OCI-M1 (cell line): ENCODE measurements at places on chromosomes 13 and 19.
A peak's percentile ranks its signal among the peaks of the same experiment; 100 is the strongest.

GRCh38 chr13:64347664-64348063 lies 2882.5 kb downstream of the PCDH9 start:
- DNase-seq, result no peak

DNA sequence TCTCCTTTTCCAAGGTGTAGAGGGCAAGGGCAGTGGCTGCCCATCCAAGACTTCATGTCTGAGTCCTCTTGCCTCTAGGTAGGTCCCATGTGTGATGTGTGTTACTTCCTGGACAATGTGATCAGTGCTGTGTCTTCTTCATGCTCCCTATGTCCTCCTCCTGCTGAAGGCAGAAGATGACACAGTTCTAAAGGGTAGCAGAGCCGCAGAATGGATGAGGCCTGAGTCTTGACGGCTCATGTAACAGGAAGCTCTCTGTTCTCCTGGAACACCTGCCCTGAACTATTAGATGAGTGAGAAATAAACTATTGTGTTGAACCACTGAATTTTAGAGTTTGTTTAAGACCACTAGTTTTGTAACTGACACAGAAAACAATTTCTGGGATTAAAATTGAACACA lies 165.9 kb downstream of the NDFIP2 start:
- no peak for DNase-seq

DNA sequence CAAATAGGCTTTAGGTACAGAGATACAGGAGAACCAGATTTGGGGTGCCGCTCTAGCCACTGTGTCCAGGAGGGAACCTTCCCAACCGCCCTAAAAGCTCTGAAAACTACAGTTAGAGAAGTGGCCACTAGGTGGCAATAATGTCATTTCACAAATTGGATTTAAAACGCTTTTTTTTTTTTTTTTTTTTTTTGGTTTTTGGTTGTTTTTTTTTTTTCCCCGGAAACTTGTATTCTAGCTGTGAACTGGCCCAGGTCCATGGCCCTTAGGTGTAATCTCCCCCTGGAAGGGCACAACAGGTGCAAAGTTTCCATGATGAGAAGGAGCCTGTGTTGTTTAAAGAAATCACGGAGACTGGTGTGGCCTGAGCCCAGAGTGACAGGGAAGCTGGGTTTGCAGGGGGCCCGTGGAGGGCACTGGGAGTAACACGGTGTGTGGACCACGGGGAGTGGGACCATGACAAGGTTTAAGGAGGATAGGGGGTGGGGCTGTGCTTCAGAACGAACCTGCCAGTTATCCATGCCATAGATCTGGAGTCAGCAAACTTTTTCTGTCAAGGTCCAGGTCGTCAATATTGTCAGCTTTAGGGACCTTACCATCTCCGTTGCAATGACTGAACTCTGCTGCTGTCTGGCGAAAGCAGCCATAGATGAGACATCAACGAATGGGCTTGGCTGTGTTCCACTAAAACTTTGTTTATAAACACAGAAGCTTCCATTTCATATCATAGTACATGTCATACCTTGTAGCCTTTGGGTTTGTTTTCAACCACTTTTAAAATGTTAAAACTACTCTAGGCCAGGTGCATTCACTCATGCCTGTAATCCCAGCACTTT lies 10.1 kb downstream of the OR1I1 start:
- DNase-seq, result peak; percentile 95

DNA sequence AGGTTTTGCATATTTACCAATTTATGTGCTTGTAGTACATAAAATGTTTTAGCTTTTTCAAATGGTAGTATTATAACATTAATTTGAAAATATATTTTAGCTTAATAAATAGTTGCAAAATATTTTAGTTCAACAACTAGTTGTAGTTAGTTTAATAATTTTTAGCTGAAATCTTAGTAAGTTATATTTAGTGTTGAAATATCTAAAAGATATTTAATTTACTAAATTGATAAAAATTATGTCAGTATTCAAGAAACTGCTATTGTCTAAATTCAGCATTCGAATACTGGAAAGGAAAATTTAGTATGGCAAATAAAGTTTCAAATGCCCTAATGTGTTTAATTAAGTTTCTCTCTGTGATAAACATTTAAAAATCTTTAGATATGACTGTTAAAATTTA lies 754.5 kb upstream of the MIR17HG start:
- no peak for DNase-seq

GRCh38 chr13:48264058-48264457 lies 31.1 kb downstream of the ITM2B start:
- no peak for DNase-seq

DNA sequence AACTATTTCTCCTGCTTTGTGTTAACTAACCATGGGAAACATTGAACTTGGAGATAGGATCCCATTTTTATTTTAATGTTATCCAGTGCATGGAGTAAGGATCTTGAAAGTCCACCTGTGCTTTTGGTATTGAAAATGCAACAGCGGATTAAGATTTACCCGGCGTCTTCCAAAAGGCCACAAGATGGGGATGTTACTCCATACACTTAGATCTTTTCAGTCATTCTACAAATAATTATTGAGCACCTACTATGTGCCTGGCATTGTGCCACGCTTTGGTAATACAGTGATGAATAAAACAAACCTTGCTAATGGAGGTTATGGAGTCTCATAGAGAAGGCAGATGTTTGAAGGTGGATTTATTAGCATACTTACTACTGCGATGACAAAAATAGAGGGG lies 56.9 kb downstream of the RFC3 start:
- DNase-seq, result no peak

- DNase-seq, result peak; percentile 49
Measured at GRCh38 chr19:41705393-41706174, 2.8 kb upstream of the CEACAM5 start.

GRCh38 chr19:30158067-30158892 lies 213.9 kb upstream of the ZNF536 start:
- no peak for DNase-seq

- DNase-seq, result peak; percentile 23
Measured at GRCh38 chr19:8161135-8161646, 11.8 kb upstream of the FBN3 start.

GRCh38 chr13:64962404-64962803 lies 2267.7 kb downstream of the PCDH9 start:
- no peak for DNase-seq

GRCh38 chr13:24270639-24271141 lies 38.7 kb upstream of the C1QTNF9 start:
- peak; percentile 78 for DNase-seq

- DNase-seq, result no peak
Measured at GRCh38 chr19:54677217-54677616, 14.4 kb downstream of the LILRB4 start.

DNA sequence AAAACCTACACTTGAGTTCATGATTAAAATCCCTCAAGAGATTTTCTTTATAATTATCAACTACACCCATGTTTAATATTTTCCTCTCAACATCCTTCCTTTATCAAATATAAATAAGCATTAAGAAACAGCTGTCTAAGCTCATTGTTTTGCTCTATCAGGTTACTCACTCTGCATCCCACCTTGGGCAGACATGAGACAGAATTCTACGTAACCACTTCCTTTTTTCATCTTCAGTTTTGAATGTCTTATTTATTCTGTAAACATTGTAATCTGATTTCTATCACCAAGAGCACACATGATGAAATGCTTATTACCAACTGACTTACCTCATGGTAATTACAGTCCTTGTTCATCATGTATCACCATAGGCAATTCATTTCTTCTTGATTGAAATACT lies 1256.6 kb upstream of the ATXN8OS start:
- no peak for DNase-seq

- no peak for DNase-seq
Measured at GRCh38 chr13:87754097-87754496, 82.9 kb downstream of the SLITRK5 start.

DNA sequence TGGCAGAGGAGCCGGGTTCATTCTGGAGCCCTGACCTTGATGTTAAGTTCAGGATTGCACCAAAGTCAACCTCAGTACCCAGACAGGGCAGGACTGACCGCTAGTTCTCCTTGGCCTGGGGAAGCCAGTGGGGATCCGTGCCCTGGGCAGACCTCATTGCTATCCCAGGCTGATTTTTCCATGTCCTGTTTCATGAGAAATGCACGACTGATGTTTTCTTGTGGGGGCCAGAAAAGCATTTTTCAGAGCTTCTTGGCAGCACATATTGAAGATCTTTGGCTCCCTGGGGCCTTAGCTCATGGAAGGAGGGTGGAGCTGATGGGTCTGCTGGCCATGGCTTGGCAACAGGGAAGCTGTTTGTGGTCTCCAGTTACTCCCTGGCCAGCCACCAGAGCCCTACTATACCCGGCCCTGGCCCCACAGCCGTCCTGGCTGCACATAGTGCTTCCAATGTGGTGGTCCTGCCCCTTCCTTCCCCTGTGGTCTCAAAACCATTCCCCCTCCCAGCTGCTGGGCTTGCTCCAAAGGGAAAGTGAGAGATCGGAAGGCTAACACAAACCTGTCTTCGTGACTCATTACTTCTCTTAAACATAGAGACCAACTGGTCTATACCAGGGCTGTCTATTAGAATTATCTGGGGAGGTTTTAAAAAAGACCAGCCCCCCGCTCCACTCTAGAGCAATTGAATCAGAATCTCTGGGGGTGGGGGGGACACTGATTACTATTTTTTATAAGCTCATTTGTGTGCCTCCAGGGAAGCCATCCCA lies 11.2 kb downstream of the IL17D start:
- DNase-seq, result no peak

DNA sequence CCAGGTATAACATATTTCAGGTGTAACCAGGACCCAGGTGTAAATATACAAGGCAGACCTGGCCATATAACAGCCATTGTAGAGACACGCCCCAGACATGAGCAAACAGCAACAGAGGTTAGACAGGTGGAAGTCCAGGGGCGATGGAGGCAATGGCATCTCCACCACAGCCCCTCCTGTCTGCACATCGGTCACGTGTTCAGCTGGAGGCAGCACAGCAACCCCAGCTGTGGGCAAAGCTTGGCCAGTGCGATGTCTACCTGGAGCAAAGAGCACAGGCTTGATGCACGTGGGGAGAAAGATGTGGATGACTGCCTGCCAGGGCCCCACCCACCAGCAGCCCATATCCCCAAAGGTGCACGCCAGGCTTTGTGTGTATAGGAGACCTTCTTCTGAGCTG lies 4.4 kb downstream of the CYP4F2 start:
- DNase-seq, result no peak

GRCh38 chr13:38483623-38484022 lies 134.0 kb downstream of the UFM1 start:
- DNase-seq, result peak; percentile 16

DNA sequence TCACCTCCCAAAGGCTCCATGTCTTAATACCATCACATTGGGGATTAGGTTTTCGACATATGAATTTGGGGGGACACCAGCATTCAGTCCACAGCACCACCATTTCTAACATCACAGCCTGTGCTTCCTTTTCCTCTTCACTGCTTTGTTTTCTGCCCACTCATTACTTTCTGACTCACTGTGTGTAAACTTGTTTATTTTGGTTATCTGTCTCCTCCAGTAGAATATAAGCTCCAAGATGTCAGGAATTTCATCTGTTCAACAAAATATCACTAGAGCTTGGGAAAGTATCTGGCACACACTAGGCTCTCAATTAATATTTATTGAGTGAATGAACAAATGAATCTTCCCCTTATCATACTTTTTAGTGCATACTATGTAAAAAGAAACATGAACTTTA lies 152.0 kb downstream of the NUFIP1 start:
- DNase-seq, result no peak

DNA sequence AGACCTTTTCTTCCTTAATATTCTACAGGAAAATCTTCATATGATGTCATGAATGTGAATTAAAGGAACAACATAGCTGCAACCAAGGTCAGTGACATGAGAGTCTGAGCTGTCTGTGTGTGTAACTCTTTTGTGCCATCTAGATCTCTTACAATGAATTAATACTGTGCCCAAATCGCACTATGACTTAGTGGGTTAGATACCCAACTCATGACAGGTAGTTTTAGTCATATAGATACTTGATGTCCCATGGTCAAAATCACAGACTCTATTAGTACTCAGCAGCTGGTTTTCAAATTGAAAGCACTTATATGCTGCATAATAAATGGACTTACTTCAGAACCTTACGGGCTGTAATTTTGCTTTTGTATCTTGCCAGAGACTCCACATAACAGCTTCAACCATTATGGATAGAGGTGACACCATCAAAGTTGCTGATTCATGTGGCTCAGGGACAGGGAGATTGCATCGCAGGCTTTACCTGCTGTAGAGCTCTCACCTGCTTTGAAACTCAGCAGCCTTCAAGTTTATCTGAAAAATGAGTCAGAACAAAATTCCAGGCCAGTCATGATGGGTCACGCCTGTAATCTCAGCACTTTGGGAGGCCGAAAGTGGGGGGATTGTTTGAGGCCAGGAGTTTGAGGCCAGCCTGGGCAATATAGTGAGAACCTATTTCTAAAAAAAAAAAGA lies 12.3 kb upstream of the ZNF283 start:
- DNase-seq, result no peak

GRCh38 chr19:55372316-55373081 lies 2.2 kb upstream of the IL11 start:
- DNase-seq, result no peak

GRCh38 chr19:53521373-53522202 lies 16.4 kb upstream of the ZNF331 start:
- no peak for DNase-seq

GRCh38 chr13:78476910-78477309 lies 126.4 kb downstream of the POU4F1 start:
- DNase-seq, result no peak

GRCh38 chr13:48199404-48199946 lies 33.5 kb upstream of the ITM2B start:
- DNase-seq, result no peak

DNA sequence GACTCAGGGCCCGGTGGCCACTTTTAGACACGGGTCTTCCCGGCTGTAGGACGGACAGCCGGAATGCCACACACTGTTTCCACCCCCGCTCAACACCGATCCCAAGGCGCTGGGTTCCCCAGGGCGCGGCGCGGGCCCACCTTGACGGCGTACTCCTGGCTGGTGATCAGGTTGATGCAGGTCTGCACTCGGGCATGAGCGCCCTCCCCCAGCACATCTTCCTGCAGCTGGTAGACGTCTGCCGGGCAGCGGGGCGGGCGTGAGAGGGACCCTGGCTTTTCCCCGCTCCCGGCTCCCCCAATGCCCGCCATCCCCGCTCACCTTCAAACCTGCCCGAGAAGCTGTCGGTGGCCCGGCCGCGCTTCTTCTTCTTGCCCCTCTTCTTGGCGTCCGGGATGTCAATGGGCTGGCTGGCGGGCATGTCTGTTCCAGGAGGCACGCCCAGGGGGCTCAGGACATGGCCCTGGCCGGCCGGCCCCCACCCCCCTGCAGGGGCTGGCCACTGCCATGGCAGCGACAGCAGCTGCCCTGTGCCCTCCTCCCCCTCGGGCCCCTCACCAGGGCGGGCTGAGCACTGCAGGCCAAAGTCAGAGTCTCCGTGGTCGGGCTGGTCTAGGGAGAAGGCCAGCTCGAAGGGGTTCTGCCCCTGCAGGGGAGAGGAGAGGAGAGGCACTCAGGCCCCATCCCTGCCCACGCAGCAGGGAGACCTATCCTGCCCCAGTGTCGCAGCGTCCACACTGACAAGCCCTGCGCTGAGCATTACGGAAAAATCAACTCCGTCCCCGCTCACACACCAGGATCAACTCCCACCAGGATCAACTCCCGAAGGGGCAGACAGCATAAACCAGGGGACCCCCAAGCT lies 4.8 kb downstream of the MKNK2 start:
- no peak for DNase-seq
